ENCODE measurements at places on chromosomes 13 and 19.

GRCh38 chr13:46605076-46605824 lies 52.3 kb downstream of the LRCH1 start:
- no peak overlapping the region for H3K27ac ChIP-seq
- H3K27me3 ChIP-seq: no peaks in the 10 kb centered on the region
- peaks cover 4% of the 10 kb centered on the region for H3K4me1 ChIP-seq
- H3K4me3 ChIP-seq: no peak overlapping the region
- H3K36me3 ChIP-seq: no peaks in the 10 kb centered on the region
- DNase-seq: no peak

DNA sequence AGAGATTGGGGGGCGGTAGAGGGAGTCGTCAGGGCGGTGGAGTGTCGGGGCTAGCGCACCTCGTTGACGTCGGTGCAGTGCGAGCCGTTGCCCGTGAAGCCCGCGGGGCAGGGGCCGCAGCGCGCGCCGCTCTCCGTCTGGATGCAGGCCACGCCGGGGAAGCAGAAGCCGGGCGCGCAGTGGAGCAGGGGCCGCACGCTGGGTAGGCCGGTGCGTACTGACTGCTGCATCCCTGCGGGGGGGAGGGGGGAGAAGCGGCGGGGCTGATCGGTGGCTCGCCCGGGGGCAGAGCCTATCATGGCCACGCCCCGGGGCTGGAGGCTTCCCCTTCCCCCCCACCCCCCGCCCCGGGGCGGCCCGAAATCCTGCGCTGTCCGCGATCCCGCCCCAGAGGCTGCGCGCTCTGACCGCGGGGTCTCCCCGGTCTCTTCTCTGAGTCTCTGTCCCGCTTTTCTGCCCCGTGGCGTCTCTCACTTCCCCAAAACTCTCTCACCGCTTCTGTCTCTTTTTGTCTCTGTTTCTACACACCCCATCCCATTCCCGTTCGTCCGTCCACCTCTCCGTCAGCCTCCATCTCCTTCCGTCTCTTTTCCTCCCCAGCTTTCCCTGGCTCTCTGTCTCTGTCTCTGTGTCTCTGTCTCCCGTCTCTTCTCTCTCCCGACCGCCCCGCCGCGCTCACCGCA lies 1.1 kb downstream of the COMP start:
- H3K36me3 ChIP-seq: no peaks in the 10 kb centered on the region
- no peak overlapping the region for H3K27ac ChIP-seq
- peaks cover 58% of the 10 kb centered on the region for H3K27me3 ChIP-seq

DNA sequence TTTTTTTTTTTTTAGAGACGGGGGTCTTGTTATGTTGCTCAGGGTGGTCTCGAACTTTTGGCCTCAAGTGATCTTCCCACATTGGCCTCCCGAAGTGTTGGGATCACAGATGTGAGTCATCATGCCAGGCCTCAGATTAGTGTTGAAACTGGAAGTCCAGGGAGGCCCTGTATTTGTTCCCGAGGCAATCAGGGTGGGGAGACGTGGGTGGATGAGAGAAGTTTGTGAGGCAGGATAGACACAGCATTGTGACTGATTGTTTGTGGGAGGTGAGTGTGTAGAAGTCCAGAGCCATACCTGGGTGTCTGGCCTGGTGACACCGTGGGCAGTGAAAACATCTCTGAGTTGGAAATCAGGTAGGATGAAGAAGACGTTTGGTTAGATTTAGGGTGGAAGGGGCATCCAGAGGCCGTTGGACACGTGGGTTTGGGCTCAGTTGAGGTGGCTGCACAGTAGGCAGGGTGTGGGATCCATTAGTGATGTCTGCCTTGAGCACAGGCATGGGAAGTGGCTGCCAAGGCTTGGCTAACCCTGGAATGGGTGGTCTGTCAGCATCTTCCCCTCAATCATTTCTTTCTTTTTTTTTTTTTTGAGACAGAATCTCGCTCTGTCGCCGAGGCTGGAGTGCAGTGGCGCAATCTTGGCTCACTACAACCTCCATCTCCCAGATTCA lies 12.4 kb downstream of the RTN2 start:
- H3K27me3 ChIP-seq: no peaks in the 10 kb centered on the region
- no peak for DNase-seq
- no peak overlapping the region for H3K27ac ChIP-seq
- H3K4me1 ChIP-seq: no peaks in the 10 kb centered on the region
- no peaks in the 10 kb centered on the region for H3K36me3 ChIP-seq

GRCh38 chr13:66353664-66354063 lies 876.5 kb downstream of the PCDH9 start:
- no peak overlapping the region for H3K4me3 ChIP-seq
- no peak overlapping the region for H3K27ac ChIP-seq
- no peaks in the 10 kb centered on the region for H3K36me3 ChIP-seq
- no peak for DNase-seq
- H3K4me1 ChIP-seq: no peaks in the 10 kb centered on the region

GRCh38 chr13:85619321-85619720 lies 179.9 kb downstream of the SLITRK6 start:
- no peaks in the 10 kb centered on the region for H3K36me3 ChIP-seq
- H3K4me3 ChIP-seq: no peak overlapping the region
- H3K27ac ChIP-seq: no peak overlapping the region
- H3K4me1 ChIP-seq: no peaks in the 10 kb centered on the region
- H3K27me3 ChIP-seq: no peaks in the 10 kb centered on the region

- no peaks in the 10 kb centered on the region for H3K36me3 ChIP-seq
- DNase-seq: no peak
- no peak overlapping the region for H3K4me3 ChIP-seq
- no peak overlapping the region for H3K27ac ChIP-seq
- no peaks in the 10 kb centered on the region for H3K27me3 ChIP-seq
Observed at GRCh38 chr13:24642219-24642618, 38.0 kb upstream of the ATP12A start.

GRCh38 chr19:20038358-20039202 lies 725 bp downstream of the ZNF682 start:
- H3K27ac ChIP-seq: peak overlapping the region; percentile 79
- H3K4me1 ChIP-seq: peaks cover 3% of the 10 kb centered on the region
- no peaks in the 10 kb centered on the region for H3K27me3 ChIP-seq
- no peaks in the 10 kb centered on the region for H3K36me3 ChIP-seq
- DNase-seq: no peak
- H3K4me3 ChIP-seq: peak overlapping the region; percentile 94

- H3K27ac ChIP-seq: no peak overlapping the region
- no peak overlapping the region for H3K4me3 ChIP-seq
- H3K4me1 ChIP-seq: no peaks in the 10 kb centered on the region
- H3K27me3 ChIP-seq: no peaks in the 10 kb centered on the region
- no peak for DNase-seq
- peaks cover 5% of the 10 kb centered on the region for H3K36me3 ChIP-seq
Observed at GRCh38 chr13:21139374-21139773, 37.0 kb downstream of the SKA3 start.

DNA sequence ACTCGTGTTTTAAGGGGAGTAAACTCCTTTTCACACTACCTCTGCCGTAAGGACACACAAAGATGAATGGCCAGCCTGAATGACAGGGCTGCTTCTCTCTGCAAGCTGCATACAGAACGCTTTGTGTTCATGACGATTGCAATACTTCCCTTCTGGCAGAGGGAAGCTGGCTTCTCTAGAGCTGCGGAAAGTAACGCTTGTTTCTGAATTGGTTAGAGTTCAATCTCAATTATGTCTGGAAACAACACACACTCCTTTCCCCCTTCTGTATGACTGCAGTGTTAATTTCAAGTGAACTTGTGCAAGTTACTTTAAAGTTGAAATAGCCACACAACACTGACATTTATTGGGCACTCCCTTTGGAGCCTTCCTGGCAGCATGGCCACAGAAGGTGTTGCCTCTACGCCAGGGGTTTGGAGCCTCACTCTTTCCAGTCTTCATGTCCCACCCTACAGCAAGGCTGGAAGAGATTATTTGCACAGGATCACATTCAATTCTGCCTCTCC lies 242.6 kb downstream of the NDFIP2 start:
- H3K27ac ChIP-seq: no peak overlapping the region
- H3K4me1 ChIP-seq: no peaks in the 10 kb centered on the region
- DNase-seq: no peak
- H3K4me3 ChIP-seq: no peak overlapping the region
- H3K27me3 ChIP-seq: no peaks in the 10 kb centered on the region

DNA sequence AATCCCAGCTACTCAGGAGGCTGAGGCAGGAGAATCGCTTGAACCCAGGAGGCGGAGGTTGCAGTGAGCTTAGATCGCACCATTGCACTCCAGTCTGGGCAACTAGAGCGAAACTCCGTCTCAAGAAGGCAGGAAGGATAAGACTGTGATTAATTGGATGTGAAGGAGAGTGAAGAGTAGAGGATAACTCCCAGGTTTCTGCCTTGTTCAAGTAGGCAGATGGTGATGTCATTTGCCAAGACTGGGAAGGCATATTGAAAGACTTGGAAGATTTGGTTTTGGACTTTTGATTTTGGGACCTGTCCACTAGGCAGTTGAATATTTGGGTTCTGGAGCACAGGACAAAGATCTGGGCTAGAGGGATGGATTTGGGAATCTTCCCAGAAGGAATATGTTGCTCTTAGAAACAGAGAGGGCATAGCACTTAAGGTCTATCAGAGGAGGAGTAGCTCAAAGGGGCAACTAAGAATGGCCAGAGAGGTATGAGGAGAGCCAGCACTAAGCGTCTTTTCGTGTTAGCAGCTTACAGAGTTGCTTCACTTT lies 20.0 kb downstream of the GARRE1 start:
- H3K4me3 ChIP-seq: no peak overlapping the region
- H3K4me1 ChIP-seq: peaks cover 9% of the 10 kb centered on the region
- H3K27ac ChIP-seq: no peak overlapping the region
- H3K36me3 ChIP-seq: no peaks in the 10 kb centered on the region

- no peak overlapping the region for H3K27ac ChIP-seq
Observed at GRCh38 chr19:58350001-58350861, 3.1 kb downstream of the A1BG start.

- no peak overlapping the region for H3K27ac ChIP-seq
- no peaks in the 10 kb centered on the region for H3K4me1 ChIP-seq
- DNase-seq: no peak
- H3K27me3 ChIP-seq: no peaks in the 10 kb centered on the region
- no peaks in the 10 kb centered on the region for H3K36me3 ChIP-seq
Observed at GRCh38 chr13:53442979-53443378, 414.4 kb downstream of the OLFM4 start.

- no peak for DNase-seq
- no peaks in the 10 kb centered on the region for H3K36me3 ChIP-seq
- no peak overlapping the region for H3K4me3 ChIP-seq
- no peaks in the 10 kb centered on the region for H3K4me1 ChIP-seq
- no peak overlapping the region for H3K27ac ChIP-seq
Observed at GRCh38 chr13:80399340-80400163, 58.6 kb upstream of the SPRY2 start.

GRCh38 chr13:109605846-109606245 lies 180.5 kb downstream of the IRS2 start:
- no peak overlapping the region for H3K27ac ChIP-seq
- H3K27me3 ChIP-seq: no peaks in the 10 kb centered on the region
- no peak for DNase-seq
- H3K4me3 ChIP-seq: no peak overlapping the region
- no peaks in the 10 kb centered on the region for H3K36me3 ChIP-seq

All from mesendoderm (in vitro differentiated cells).